Erythroblast (primary cell): ENCODE measurements at places on chromosomes 5 and 9.

DNA sequence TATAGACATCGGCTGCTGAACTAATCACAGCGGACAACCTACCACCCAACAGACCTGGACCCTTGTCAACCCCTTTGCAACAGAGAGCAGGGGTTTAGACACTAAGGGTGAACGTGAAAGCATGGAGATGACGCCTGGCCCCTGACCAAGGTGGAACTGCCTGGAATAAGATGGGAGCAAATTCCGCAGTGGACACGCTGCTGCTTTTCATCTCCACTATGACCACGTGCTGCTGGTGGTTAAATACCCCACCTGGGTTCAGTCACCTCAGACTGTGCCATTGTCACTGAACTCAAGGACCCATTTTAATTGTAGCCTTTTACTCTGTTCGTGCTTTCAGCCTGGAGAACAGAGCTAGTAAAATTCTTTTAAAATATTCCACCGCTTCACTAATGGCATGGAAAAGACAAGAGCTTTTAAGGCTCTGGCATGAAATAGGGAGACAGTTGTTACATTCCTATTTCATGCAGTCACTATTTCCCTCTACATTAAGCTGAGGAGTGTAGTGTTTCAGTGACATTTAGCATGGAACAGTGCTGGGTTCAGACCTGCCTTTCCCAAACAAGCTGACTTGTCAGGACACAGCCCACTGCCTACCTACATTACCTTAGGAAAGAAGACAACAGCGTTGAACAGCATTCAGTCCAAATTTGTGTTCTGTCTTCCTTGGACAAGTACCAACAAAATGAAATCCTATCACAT is 96.8 kb downstream of the ANKRD18B start:
- DNase-seq = peak; percentile 24

GRCh38 chr5:120778491-120779484 is 314.7 kb downstream of the PRR16 start:
- no peak for DNase-seq

DNA sequence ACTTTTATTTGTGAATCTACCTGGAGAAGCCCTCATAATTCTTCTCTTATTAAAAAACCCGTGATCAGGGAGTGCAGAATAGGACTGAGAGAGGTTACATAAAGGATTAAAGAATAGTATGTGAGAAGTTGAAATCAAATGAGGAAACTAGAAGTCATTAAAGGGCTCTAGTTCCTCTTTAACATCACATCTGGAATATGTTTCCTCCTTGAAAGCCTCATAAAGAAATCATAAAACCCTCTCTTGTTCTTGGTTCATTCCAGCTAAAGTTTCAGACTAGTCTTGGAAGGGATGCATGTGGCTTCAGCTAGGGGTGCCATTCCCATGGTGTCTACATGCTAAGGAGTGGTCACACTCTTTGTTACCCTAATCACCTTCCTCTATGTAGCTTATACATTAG is 5.7 kb upstream of the C5orf46 start:
- DNase-seq = no peak

GRCh38 chr9:133916159-133916541 is 76.0 kb downstream of the VAV2 start:
- DNase-seq = no peak

DNA sequence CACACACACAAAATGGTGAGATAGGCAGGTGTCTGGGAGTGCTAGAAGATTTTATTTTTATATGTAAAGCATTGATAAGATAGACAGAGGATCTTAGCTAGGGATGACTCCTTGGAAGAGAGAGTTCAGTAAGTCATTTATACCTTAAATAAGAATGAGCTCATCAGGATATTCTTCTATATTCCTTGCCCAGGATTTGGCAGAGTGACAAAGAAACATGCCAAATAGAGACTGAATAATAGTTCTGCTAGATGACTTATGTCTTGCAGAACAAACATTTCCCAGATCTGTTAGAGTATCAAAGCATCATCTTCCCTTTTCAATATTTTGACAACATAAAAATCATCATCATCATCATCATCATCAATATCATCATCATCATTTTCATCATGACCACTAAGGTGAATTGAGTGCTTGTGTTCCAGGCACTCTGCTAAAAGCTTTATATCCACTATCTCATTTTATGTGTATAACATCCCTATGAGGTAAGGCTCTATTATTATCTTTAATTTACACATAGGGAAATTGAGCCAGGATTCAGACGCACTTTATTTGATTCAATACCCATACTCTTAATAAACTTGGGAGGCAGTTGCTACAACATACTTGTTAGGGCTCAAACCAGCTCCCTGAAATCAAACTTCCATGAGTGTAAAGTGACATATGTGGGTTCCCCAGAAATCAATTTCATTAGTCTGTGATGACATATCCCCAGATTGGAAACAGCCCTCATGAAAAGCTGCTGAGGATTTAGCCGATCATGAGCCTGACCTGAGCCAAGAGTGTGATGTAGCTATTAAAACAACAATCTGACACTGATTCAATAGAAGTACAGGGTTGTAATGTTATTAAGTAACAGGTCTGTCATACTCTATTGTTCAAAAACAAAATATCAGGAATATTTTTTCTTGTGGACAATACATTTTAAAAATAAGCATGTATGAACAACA is 176.3 kb upstream of the SEMA6A start:
- DNase-seq = no peak

DNA sequence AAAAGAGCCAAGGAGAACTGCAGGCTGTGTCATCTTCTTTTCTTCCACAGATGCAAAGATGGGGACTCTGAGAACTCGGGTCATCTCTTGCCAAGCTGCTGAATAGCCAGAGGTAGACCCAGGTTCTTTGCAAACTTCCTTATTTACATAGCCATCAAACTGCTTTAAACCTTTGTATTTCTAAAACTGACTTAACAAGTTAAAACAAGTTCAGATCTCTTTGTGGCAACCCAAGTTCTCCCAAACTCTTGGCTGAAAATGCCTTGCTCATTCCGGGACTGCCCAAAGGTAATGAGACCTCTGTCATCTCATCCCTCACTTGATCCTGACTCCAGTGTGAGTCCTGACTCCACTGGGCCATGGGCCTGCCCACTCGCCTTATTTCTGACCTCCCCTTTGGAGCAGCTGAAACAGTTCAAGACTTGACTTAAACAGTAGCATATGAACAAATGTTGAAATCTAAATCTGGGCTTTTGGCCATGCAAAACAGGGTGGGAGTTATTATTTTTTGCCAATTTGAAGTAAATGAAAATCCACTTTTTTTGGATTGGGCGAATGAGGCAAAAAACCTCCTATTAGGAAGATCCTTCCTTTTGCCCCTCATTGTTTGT is 50.6 kb downstream of the FBXL7 start:
- no peak for DNase-seq
